ENCODE measurements at places on chromosomes 3 and 15. TPM values are rescaled to one million over a fixed set of nuclear protein-coding genes. Genes with fewer than 3 reads are reported as not detected.
A peak's percentile ranks its signal among the peaks of the same experiment; 100 is the strongest.

CD80 gene
- 3.4 TPM for total RNA-seq

ARGFX gene
- total RNA-seq: not detected

SOX2 gene
- not detected for total RNA-seq

GABRR3 gene
- not detected for total RNA-seq

C3orf22 gene
- total RNA-seq: not detected

DNA sequence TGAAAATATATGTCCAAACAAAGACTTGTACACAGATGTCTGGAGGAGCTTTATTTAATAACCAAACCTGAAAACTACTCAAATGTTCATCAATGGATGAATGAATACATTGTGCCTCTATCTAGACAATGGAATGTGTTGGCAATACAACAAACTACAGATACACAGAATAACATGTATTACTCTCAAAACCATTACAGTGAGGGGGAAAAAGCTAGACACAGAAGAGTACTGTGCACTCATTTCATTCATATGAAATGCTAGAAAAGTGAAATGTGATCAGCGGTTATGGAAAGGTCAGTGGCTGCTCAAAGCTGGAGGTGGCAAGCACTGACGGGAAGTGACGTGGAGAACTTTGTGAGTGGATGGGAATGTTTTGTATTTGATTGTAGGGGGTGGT, 13.2 kb downstream of the STOML1 start:
- DNase-seq: no peak

DNA sequence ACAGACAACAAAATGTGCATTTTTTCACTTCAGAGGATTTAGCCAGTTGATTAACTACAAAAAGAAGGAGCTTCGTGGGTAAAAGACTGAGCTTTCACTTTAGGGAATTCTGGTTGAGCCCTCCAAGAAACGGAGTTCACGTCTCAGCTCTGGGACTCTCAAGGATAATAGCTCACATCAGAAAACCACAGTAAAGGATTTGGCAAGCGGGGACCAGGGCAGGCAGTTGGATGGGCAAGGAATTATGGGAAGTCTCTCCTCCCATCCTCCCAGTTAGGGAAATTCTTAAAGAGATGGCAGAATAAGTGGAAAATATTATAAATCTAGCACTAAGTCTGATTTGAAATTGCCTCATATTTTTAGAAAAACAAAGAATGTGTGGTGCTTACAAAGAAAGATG, 188.3 kb upstream of the EOMES start:
- DNase-seq: no peak

DNA sequence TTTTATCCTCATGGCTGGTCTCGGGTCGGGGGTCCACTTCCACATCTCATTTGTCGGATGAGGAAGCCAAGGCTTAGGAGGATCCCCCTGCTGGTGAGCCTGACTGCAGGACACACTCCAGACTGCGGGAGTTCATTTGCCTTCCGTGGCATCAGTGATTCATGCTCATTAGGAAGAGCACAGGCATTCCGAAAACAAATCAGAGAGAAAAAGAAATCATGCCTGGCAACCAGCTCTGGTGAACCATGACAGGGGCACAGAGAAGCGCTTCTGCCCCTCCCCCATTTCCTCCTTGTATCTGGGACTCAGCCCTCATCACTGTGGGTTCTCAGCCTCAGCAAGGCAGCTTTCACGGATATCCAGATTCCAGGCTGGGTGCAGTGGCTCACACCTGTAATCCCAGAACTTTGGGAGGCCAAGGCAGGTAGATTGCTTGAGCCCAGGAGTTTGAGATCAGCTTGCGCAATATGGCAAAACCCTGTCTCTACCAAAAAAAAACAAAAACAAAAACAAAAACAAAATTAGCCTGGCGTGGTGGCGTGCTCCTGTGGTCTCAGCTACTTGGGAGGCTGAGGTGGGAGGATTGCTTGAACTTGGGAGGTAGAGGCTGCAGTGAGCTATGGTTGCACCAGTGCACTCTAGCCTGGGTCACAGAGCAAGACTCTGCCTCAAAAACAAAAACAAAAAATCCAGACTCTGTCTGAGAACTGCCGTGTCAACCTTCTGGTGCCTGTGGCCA, 28.4 kb downstream of the IRAK2 start:
- DNase-seq: peak; percentile 84

DNA sequence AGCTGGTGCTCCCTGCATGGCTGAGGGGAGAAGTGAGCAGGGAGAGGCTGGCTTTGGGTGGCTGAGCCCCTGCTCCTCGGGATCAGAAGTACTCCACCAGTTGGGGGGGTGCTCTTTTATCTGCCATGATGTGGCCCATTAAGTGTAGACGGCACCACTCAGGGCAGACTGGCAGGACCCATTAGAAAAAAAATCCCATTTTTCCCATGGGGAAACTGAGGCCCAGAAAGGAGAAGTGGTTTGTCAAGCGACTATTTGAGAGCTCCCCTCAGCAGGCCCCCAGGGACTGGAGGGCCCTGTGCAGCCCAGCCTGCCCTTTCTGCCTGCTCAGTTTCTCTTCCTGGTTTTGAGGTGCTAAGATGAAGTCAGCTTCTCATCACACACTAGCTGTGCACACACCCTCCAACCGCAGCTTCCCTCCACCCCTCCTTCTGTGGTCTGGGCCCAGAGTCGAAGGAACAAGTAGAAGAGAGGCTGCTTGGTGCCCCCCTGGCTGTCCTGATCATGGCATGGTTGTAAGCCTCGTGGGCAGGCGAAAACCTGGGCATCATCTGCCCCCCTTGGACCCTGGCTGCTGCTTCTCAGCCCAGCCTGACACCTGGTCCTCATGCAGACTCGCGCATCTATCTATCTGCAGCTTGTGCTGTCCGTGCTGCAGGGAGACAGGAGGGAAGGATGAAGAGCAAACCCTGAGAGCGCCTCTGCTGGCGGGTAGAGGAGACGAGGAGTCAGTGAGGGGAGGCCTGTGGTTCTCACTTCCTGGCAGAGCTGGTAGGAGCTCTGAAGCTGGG, 5.6 kb downstream of the CSK start:
- DNase-seq: peak; percentile 97

DNA sequence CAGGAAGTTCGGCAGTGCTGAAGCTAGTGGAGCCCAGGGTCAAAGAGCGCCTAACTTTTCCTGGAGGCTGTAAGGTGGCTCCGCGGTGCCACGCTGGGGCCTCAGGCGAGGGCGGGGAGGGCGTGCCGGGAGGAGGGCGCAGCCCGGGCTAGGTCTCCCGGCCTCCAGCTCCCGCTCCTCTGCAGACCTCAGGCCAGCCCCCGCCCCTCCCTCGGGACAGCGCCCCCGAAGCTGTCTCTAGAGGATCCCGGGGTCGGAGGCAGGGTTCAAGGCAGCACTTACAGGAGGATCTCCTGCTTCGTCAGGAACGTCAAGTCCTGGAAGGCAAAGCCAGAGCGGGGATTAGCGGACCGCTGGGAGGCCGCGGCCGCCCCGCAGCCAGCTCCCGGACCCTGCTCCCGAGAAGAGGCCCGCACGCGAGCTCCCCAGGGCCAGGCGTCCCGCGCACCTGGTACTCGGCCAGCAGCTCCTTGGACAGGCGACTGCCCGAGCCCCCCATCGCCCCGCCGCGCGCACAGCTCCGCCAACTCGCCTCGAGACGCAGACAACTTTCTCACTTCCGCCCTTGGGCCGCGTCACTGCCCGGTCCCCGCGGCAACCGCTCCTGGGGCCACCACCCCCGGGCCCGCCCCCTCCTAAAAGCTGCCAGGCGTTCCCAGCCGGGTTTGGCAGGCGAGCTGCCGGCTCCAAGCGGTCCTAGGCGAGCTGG, at the start of gene CIB1:
Gene CIB1 (minus strand): TSS at position 555 of the 709 bp plus-strand sequence. CDS start 56 bp downstream, at position 499.
- DNase-seq: peak; percentile 99

DNA sequence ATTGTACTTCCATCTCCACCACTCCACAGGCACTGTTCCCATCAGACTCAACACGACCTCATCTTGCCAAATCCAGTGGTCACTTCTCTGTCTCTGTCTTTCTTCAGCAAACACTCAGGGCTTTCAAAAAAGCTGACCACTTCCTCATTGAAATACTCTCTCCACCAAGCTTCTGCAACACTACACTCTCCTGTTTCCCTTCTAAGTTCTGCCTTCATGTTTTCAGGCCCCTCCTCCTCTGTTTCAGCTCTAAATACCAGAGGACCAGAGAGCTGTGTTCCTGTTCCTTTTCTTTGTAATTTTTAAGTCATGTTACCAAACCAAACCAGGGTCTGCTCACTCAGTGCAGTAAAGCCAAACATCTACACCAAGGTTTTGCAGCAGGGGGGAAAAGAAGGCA, 33.8 kb upstream of the ACP3 start:
- no peak for DNase-seq

DNA sequence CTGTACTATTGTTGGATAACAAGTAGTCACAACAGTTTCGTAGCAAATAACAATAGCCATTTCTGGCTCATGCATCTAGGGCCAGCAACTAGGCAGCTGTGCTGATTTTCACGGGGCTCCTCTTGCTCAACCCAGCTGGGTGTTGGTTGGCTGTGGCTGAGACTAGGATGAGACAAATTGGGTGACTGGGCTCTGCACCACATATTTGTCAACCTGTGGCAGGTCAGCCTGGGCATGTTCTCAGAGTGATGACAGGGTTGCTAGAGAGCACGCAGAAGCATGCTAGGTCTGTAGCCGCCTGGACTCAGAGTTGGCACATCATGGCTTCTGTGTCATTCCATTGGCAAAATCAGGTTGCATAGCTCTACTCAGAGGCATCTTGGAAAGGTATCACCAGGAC, 175.9 kb downstream of the OTOL1 start:
- no peak for DNase-seq

DNA sequence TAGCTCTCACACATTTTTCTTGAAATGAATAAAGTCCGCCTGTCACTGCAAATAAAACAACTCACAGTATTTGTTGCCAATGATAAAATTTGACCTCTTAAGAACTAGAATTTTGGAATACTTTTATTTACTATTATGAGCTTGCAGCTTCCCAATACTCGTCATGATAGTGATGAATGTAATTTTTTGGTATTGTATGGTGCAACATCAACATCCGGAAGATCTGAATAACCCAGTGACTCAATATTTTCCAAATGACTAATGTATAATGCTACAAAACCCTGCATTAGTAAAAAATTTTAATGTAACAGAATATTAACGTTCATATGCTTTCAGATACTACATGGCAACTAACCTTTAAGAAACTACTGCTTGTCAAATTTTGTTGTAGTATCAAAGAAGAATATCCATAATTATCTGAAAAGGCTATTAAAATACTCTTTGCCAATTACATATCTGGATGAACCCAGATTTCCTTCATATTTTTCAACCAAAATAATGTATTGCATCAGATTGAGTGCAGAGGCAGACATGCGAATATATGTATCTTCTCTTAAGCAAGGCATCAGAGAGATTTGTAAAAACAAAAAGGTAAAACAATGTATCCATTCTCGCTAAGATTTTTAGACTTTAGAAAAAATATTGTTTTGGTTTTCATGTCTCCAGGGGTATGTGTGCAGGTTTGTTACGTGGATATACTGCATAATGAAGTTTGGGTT, 95.3 kb downstream of the IGF2BP2 start:
- no peak for DNase-seq

- no peak for DNase-seq
Measured at GRCh38 chr15:70348581-70349344, 251.0 kb upstream of the TLE3 start.

- DNase-seq: no peak
Measured at GRCh38 chr3:65607101-65607500, 431.6 kb downstream of the MAGI1 start.

- DNase-seq: peak; percentile 64
Measured at GRCh38 chr3:99505646-99506269, 132.6 kb upstream of the COL8A1 start.

- no peak for DNase-seq
Measured at GRCh38 chr15:78449220-78449999, 11.4 kb downstream of the IREB2 start.
